NCI-H1048 (cell line): ENCODE measurements at places on chromosomes 13 and 19.

DNA sequence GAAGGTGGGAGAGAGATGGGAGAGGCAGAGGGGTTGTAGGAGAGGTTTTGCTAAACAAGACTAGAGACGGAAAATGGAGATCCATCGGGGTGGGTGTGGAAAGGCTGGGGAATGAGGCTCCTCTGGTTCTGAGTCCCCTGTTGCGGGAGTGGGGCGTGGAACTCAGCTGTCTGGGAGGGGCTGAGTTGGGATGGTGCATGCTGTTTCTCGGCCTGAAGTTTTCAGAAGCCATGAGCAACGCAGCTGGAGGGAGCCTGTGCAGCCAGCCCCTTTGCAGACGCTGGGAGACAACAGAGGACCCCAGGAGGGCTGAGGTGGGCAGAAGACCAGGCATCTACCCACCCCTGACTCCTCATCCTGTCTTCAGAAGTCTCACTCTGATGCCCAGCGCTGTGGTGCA, 7.4 kb upstream of the GIPR start:
- no peak for DNase-seq

GRCh38 chr13:102033857-102034331, 368.0 kb downstream of the FGF14 start:
- no peak for DNase-seq

DNA sequence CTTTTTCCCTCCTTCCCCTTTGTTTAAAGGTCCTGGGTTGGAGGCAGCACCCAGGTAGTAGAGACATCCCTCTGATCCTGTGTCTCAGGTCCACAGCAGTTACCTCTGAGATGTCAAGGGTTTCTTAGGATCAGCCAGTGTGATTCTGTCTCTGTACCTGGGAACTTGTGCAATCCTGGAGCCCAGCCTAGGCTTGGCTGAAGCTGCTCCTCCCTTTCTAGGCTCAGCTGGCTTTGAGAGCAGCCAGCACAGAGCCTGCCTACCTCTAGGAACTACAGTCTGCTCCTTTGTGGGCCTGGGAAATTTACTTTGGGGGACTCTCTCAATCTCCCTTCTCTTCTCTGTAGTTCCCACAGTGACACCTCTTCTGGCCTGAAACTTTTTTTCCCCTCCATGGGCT, 171.6 kb downstream of the MTUS2 start:
- no peak for DNase-seq

GRCh38 chr13:75797239-75797638, 161.1 kb downstream of the LMO7 start:
- DNase-seq = no peak

GRCh38 chr19:32543115-32543900, 37.7 kb upstream of the PDCD5 start:
- DNase-seq = no peak

GRCh38 chr19:30084390-30084819, 142.4 kb downstream of the URI1 start:
- DNase-seq = no peak

DNA sequence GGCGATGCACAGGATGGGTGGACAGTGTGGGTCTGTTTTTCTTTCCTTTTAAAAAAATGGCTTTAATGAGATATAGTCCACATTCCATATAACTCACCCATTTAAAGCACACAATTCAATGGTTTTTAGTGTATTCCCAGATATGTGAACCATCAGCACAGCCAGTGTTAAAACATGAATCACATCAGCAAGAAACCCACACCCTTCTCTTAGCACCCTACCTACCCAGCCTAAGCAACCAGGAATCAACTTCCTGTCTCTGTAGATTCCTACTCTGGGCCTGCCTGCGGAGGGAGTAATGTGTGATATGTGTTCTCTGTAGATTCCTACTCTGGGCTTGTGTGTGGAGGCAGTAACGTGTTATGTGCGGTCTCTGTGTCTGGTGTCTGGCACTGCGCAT, 11.9 kb downstream of the TMEM255B start:
- DNase-seq = no peak

- DNase-seq = no peak
These were observed 101.3 kb upstream of the SLC15A1 start for GRCh38 chr13:98853771-98854221.

DNA sequence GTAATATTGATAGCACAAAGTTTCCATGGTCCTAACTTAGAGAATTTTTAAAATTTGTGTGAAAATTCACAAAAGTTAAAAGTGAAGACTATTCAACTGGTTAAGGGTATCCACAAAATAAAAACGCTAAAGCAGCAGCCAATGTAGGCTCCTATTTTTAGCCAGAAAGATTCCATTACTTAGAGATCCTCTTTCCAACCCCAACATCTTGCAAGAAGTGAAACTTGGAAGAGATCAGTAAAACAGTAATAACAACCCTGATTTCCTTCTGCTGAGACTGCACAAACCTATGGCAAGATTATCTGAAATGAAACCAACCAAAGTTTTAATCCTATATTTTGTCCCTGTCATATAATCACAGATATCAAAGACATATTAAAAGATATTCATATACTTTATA, 8.5 kb downstream of the TBC1D4 start:
- DNase-seq = no peak

GRCh38 chr19:18789883-18790565, 1.1 kb downstream of the COMP start:
- DNase-seq = no peak

DNA sequence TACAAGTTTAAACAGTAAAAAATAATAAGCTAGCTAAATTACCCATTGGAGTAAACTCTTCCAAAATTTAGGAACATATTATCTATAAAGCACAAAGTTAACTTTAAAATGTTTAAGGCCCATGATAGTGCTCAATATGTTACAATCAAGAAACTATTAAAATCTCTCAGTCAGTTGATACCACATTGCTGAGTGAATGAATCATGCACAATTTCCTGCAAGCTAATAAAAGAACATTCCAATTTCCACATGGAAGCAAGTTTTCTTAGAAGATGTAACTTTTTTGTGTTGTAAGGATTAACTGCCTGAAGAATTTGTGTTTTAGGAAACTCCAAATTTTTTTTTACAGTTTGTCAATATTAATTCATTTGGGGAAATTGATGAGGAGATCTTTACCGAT, 666.6 kb downstream of the SLITRK1 start:
- DNase-seq = no peak

DNA sequence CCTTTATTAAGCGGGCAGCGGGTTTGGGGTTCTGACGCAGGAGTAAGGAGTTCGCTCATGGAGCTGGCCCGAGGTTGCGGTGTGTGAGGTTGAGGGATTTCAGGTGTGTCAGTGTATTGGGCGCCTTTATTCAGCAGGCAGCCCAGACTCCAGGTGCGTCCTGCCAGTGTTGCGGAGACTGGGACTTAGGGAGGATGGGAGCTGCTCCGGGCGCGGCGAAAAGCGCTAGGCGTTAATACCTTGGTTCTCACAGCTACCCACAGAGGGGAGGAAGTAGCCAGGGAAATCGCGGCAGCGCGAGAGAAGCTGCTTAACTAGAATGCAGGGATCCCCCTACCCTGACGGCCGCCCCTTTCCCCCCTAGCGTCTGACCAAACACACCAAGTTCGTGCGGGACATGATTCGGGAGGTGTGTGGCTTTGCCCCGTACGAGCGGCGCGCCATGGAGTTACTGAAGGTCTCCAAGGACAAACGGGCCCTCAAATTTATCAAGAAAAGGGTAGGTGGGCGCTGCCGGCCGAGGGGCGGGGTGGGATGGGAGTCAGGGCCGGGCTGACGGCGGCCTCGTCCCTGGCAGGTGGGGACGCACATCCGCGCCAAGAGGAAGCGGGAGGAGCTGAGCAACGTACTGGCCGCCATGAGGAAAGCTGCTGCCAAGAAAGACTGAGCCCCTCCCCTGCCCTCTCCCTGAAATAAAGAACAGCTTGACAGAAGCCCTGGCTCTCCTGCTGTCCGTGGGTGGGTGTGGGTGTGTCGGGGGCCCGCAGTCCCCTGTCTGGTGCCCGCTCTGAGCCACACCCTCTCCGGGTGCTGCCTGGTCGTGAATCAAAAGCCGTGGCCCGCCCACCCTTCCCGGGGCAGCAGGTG, 1.1 kb downstream of the RPL36 start:
- no peak for DNase-seq

DNA sequence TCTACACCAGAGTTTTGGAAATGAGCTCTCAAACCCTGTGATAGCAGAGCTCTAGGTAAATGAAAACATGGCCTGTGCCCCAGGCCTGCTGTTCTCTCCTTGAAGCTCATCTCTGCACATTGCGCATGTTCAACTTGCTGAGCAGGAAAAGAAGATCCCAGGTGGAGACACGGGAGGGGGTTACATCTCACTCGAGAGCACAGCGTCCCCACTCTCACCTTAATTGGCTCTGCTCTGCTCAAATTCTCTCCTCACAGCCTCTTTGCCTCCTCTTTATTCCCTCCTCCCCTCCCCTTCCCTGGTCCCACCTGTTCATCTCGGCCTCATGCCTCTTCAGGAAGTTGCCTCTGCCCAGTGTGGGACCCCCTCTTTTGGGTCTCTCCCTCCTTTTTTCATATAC, 44.7 kb downstream of the RGCC start:
- no peak for DNase-seq

DNA sequence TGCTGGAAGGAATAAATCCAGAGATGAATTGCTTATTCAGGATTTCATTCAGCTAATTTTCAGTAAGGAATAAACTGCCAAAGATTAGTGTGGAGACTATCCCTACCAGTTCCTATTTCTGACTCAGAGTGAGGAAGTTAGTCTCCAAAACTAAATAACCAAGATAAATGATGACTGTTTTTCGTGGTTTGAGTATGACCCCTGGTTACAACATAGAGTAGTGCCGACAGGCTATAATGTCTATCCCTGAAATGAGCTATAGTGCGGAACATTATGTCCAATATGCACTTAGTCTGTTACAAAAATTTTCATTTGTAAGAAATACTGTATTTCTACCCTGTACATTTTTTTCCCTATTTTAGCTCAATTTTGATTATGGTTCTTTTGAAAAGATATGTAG, 51.4 kb downstream of the NBEA start:
- DNase-seq = no peak

GRCh38 chr13:113666329-113666670, 719 bp upstream of the GRK1 start:
- DNase-seq = no peak

GRCh38 chr13:100341327-100341726, 247.3 kb downstream of the GGACT start:
- DNase-seq = no peak

- DNase-seq = no peak
These were observed 1.7 kb downstream of the IRS2 start for GRCh38 chr13:109784590-109785140.

GRCh38 chr19:12425236-12425887, 15.5 kb downstream of the ZNF443 start:
- no peak for DNase-seq

DNA sequence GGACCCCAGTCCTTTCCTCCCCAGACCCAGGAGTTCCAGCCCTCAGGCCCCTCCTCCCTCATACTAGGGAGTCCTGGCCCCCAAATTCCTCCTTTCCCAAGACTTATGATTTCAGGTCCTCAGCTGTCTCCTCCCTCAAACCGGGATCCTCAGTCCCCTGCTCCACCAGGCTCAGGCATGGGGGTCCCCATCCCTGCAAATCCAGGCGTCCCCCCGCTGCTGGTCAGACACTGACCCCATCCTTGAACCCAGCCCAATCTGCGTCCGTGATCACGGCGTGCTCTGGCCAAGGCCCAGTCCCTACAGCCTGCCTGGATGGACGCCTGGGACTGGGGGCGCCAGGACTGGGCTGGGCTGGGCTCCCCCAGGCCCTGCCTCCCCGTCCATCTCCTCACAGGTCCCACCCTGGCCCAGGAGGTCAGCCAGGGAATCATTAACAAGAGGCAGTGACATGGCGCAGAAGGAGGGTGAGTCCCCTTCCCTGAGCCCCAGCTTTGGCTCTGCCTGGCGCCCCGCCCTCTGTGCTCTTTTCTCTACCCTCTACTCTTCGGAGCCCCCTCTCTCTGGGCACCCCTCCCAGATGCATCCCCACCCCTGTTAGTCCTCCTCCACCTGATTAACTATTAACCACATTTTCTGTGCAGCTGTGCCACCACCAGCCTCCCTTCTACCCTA, 672 bp downstream of the HPN start:
- DNase-seq = no peak

- no peak for DNase-seq
These were observed 15.9 kb downstream of the CYTH2 start for GRCh38 chr19:48484931-48485612.

DNA sequence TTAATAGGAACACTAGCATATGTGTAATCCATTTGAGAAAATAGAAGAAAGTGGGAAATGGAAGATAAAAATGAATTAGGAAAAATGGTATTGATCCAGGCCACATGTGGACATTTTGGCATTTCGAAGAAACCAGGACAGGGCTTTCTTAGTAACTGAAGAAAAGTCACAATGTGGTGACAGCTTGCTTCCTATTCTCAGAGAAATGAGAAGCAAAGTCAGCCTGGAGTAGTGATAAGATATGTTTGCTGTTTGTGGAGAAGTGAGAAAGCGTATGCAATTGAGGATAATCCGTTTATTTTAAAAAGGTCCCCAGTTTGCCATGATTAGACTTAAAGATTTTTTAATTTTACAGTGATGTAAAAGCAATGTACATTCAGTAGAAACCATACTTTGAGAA, 127.9 kb downstream of the SLITRK6 start:
- no peak for DNase-seq

DNA sequence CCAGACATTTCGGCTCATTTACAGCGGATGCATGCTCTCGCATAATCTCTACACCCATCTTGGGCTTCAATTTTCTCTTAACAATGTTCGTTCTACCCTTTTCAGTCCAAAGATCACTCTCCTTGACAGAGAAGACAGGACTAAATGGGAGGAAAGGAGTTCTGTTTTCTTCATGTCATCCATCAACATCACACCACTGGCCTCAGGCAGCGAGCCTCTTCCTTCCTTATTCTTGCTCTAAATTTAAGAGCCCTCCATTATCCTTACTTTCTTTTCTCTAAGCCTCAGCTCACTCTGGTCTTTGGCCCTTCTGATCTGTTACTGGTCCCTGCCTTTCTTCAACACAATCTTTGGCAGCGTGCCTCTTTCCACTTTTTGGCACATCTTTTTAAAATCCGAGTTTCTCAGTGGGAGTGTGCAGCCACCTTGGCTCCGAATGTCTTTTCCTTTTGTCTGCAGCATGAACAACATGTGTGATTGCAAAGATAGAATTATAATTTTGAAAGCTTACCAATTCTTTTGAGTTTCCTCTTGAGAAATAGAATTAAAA, 98.7 kb downstream of the FAM216B start:
- no peak for DNase-seq

DNA sequence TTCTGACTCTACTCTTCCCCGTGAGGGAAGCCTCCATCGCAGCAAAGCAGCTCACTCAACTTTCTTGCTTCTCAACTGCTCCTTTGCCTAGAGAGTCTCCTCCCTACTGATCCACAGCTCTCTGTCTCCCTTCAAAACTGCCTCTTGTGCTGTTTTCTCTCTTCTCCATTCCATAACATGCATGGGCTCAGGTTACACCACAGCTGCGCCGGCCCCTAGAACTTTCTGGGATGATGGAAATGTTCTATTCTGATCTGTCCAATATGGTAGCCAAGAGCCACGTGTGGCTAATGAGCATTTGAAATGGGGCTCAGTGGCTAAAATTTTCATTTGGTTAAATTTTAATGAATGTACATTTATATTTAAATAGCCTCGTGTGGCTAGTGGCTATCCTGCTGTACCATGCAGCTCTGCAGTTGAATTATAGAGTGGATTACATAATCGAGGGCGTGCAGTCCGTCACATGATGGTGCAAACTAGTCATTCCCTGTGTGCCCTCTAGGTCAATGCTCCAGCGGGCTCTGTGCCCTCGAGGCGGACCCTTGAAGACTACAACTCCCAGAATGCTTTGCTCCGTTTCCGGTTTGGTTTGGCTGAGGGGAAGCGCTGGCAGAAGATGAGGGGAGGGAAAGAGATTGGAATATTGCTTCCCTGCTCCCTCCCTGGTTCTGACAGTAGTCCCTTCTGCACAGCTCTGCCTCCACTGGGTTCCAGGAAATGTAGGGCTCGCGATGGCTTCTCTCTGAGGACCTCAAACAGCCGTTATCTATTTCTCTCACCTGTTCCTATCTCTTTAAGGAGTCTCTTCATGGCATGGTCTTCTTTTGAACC, 109.8 kb downstream of the CACNA1A start:
- DNase-seq = no peak
